Stimulated activated CD4-positive, alpha-beta T cell treated with anti-CD3 and anti-CD28 coated beads, Interleukin-1b, Interleukin-23, amount 100 ng/mL, for 1 hour (primary cell): ENCODE measurements at places on chromosomes 16 and 17.

GRCh38 chr16:30533748-30534367 lies 800 bp downstream of the ZNF747 start:
- DNase-seq, result no peak

- DNase-seq, result peak; percentile 77
These were observed at the start of gene CCR7 for GRCh38 chr17:40564883-40565768. Gene CCR7, minus strand, starts transcription at chr17:40565472. Its CDS starts 63 bp downstream, at chr17:40565409.

DNA sequence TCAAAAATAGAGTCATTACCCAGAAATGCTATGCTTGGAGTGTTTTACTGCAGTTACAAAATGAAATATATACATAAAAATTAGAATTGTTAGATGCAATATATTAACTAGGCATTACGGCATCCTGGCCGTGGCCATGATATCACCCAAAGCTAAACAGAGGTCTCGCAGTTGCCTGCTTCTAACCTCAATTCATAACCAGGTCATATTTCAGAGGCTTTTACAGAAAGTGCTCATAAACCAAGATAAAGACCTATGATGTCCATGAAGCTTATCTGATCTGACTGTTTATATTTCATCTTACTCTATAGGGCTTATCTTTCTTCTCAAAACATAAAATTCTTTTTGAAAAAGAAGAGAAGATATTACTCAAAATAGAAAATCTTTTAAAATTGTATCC lies 664.5 kb upstream of the SALL1 start:
- no peak for DNase-seq

DNA sequence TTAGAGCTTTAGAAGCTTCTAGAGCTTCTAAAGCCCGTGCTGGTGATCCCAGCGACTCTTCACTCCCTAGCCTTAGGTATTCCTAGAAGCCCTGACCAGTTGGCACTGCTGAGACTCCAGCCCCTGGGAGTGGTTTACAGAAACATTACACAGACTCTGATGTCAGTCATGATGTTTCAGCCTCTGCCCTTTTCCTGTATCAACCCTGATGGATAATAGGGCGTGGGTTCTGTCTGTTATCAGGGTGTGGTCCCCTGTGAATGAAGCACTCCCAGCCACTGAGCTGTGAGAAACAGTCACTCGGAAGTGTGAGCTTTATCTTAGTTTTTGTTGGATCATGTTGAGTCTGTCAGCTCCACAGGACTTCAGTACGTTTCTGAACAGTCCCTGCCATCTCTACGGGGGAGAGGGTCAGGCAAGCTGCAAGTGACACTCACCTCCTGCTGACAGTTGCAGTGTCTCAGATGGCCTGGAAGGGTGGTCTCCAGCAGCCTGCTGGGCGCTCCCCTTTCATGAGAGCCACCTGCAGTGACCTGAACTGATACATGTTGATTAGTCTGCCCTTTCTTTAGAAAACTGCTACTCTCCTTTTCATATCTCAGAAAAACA lies 12.8 kb downstream of the GOSR2 start:
- no peak for DNase-seq

- DNase-seq, result no peak
These were observed 160.5 kb upstream of the TNRC6C start for GRCh38 chr17:77798031-77798430.

GRCh38 chr16:80803339-80804055 lies 901 bp downstream of the CDYL2 start:
- DNase-seq, result no peak

GRCh38 chr17:1217089-1217385 lies 37.3 kb upstream of the ABR start:
- DNase-seq, result no peak

- no peak for DNase-seq
These were observed 168.6 kb upstream of the HS3ST4 start for GRCh38 chr16:25523183-25523582.

DNA sequence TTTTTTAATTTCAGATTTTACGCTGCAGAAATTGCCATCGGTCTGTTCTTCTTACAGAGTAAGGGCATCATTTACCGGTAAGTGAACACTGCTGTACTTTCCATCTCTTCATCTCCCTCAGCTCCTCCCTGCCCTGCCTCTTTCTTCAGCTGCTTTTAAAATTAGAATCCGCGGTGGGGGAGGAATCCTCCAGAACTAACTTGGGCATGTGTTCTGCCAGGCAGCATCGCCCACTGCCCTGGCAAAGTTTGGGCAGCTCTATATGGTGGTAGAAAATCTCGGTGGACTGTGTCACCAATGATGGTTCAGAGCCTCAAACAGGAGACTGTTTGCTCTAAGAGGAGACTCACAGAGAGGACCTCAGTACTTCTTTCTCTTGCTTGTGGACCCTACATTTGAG lies 81.6 kb upstream of the CACNG3 start:
- DNase-seq, result no peak

GRCh38 chr17:73463821-73464220 lies 152.0 kb upstream of the CDC42EP4 start:
- DNase-seq, result no peak

DNA sequence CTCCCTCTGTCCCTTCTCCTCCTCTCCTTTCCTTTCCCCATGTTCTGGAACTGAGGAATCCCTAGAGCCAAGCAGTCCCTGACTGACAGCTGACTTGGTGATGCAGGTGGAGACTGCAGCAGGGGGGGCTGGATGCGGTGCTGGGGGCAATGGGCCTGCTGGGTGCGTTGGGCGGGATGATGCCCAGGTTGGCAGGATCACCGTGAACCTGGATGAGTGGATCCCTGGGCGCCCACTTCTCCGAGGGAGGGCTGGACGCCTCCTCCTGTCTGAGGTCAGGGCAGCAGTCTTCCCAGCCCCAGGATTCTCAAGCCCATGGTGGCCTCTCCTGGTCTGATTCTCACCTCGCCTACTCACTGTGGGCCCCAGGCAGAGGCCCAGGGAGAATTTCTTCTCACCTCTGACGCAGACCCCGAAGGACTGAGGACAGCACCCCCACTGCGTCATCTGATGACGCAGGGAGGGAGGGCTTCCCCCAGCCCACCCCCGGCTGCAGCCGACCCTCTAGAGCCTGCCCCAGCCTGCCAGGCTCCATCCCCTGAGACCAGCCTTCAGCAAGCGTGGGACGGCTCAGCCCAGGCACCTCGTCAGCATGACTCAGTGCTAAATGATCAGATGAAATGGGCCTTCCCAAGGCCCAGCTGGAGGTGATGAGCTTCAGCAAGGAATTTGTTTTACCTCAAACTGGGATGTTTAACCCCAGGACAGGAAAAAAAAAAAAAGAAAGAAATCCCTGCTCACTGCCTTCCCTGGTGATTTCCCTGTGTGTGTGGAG lies 188.0 kb upstream of the TNRC6C start:
- DNase-seq, result no peak

- DNase-seq, result no peak
These were observed 32.8 kb upstream of the RASD1 start for GRCh38 chr17:17528696-17529652.

GRCh38 chr17:1829216-1829591 lies 498 bp downstream of the SMYD4 start:
- no peak for DNase-seq

- DNase-seq, result no peak
These were observed 8.5 kb upstream of the ERN1 start for GRCh38 chr17:64138441-64138840.

DNA sequence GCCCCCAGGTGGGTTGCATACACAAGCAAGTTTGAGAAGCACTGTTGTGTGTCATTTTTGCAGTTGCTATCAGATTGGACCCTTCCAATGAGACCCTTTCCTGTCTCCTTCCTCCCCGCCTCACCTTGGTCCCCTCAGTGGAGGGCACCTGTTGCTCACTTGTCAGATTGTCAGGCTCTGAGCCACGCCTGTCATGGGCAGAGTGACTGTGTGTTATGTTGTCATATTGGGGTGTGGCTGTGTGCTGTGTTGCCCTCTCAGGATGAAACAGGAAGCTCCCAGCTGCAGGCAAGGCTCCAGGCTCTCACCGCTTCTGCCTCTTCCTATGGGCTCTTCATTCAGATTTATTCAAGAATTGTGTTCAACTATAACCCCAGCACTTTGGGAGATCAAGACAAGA lies 302.9 kb downstream of the CPPED1 start:
- DNase-seq, result no peak

GRCh38 chr17:28426081-28426519 lies 20.1 kb upstream of the SLC46A1 start:
- DNase-seq, result no peak

DNA sequence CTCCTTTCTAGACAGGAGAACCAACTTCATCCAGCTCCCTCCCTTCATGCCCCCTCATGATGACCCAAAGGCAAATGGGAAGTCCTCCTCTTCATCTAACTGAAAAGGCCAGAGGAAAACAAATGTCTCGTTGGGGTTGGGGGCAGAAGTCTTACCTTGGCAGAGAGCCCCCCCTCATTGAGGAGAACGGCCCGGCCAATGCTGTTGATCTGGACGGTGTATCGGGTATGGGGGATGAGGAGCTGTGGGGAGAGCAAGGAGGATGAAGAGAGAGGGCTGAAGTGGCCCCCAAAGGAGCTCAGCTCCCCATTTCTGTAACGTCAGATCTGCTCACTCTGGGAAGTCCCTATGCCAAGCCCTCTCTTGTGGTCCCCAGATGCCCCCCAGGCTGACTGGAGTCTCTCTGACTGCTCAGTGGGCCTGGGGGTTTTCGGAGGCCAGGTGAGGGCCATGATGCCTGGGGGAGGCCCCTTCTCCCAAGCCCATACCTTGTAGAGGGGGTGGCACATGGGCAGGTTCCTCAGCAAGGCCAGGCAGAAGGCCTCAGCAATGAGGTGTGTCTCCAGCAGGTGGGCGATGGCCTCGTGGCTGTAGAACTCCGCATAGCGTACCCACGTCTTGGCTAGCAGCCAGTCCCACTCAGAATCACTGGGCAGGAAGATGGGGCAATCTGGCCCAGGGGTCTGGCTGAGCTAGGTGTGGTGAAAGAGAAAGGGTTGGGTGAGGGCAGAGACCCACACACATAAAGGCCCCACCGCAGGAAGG lies 10.8 kb downstream of the ALOX12B start:
- no peak for DNase-seq

DNA sequence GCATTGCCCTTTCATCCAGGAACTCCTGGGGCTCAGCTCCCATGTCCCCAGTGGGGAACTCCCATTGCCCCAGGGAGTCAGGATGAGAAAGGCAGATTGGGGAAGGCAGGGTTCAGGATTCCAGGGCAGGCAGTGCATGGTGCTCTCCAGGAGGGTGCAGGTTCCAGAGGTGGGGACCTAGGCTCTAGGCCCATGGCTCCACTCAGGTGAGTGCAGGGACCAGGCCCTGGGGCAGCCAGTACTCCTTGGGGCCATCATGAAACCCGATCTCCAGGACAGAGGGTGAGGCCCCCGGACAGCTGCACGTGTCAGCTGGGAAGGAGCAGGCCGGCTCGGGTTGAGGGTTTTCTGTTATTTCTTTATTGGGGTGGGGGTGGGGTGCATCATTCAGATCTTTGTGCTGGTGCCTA lies 1.3 kb upstream of the MTSS2 start:
- no peak for DNase-seq

DNA sequence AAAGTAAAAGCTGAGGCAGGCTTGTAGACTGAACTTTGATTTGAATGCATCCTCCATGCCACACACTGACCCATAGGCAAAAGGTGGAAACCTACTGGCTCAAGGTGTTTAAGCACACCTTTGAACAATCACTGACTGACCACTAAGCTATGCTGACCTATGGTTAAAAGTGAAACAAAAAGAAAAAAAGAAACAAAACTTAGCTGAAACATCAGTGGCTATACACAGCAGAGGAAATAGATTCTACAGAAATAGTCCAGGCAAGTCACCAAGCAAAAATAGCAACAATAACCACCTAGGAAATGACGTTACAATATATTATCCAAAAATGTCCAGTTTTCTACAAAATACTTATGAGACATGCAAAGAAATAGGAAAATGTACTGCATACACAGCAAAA lies 60.2 kb downstream of the RPGRIP1L start:
- DNase-seq, result no peak

DNA sequence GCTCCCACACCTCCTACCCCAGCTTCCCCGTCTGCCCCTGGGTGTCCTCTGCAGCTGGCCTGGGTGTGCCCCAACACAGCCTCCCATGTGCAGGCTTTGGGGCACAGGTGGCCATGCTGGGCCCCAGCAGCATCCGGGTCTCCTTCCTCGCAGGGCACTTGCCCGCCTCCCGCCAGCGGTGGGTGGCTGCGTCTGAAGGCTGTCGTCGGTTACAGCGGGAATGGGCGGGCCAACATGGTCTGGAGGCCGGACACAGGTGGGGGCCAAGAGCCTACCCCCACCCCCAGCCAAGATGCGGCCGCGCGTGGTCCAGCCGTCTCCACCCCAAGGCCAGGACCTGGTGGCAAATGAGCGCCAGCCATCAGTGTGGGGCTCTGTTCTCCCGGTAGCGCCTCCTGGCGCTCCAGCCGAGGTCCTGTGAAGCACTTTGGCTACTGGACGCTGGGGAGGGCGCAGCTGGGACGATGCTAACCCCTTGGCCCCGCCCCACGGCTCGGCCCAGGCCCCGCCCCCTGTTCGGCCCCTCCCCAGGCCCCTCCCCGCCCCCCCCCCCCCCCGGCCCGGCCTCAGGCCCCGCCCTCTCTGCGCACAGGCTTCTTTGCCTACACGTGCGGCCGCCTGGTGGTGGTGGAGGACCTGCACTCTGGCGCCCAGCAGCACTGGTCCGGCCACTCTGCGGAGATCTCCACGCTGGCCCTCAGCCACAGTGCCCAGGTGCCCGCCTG lies 7.3 kb upstream of the RHOT2 start:
- DNase-seq, result peak; percentile 50

- no peak for DNase-seq
These were observed 85.2 kb downstream of the C16orf78 start for GRCh38 chr16:49458656-49459445.

DNA sequence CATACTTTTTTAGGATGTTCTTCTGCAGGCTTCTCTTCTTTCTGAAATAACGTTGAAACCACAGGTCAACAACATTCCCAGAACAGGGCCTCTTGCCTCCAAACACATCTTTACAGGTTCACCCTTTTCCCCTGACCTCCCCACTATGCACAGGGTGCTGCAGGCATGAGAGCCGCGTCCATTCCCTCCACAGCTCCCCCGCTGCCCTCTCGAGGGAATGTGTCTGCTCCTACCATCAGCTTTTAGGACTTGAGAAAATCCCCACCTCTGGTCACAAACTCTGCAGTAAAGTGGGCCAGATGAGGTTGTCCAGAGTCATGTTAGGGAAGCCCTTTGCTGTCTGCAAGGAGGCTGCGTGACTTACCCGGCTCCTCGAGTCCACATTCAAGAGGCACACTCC lies 30.5 kb downstream of the DUSP14 start:
- no peak for DNase-seq

DNA sequence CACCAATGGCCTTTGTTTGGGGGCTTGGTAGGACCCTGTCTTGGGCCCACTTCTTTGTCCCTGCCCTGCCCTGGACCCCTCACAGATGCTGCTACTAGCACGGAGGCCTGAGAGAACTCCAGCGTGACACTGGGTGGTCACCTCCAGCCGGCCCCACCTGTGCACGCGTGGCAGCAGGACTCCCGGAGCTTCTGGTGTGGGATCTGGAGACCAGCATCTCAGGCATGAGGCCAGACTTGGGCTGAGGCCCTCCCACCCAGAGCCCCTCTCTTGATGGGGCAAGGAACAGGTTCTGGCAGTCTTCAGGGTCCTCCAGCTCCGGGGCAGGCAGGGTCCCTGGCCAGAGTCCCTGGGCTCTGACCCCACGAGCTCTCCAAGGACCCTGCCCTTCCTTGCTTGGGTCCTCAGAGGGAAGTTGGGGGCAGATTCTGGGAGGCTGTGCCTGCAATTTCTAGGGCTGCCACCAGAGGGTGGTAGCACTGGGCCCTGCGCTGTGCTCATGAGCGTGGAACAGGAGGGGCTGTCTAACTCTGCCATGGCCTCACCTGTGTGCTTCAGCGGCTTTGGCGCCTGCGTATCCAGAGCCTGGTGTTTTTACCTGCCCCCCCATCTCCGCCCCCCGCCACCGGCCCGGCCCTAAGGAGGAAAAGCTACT lies 3.1 kb upstream of the BAIAP3 start:
- no peak for DNase-seq

- no peak for DNase-seq
These were observed 55.7 kb downstream of the SYNRG start for GRCh38 chr17:37553401-37553966.
